NCI-H1048 (cell line): ENCODE measurements at places on chromosomes 5 and 9.

GRCh38 chr9:92763721-92764380 is 782 bp downstream of the BICD2 start:
- no peak for DNase-seq

- peak; percentile 82 for DNase-seq
Measured at GRCh38 chr9:89000973-89001916, 10.0 kb downstream of the S1PR3 start.

- no peak for DNase-seq
Measured at GRCh38 chr5:170393958-170394357, 4.8 kb upstream of the KCNMB1 start.

DNA sequence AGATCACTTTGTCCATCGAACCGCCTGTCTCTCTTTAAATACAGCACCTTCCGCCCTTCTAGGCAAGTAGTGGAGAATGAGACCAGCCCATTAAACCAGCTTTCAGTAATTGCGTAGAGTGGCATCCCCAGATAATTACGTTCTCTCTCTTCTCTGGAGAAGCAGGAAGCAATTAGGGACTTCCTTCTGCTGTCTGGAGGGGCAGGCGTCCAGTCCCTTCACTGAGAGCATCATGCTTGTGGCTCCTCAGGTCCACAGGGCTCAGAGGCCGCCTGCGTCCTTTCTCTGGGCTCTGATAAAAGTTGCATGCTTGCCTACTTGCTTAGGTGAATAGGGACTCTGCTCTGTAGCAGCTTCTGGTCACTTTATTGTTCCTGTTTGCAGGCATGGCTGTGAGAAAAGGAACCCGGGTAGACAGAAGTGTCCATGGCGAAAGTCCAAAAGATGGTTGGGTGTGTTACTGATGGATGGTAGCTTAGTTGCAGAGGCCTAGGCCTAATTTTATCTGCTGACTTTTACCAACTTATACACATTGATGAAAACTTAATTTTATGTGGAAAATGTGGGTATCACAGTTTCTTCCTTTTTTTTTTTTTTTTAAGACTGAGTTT is 299.1 kb upstream of the PANK3 start:
- no peak for DNase-seq

DNA sequence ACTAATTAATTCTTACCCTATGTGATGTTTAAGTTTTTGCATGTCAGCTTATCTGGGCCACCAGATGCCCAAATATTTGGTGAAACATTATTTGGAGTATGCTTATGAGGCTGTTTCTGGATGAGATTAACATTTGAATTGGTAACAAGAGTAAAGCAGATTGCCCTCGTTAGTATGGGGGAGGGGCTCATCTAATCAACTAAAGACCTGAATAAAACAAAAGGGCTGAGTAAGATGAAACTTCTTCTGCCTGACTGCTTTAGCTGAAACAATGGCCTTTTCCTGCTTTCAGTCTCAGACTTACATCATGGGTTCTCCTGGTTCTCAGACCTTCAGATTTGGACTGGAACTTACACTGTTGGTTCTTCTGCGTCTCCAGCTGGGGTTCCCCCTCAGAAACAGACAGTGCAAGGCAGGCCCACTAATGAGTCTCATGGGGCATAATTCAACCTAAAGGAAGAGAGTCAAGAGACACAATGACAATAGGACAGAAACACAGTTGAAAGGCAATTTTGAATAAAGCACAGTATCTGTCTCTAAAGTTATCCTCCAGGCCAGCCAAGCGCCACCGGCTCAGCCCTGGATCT is 288.4 kb downstream of the CAAP1 start:
- DNase-seq = no peak

- DNase-seq = no peak
Measured at GRCh38 chr5:100828071-100828897, 74.8 kb downstream of the ST8SIA4 start.

GRCh38 chr5:66981266-66982055 is 215.1 kb downstream of the CD180 start:
- no peak for DNase-seq

- DNase-seq = no peak
Measured at GRCh38 chr5:1438871-1439270, 6.4 kb downstream of the SLC6A3 start.

DNA sequence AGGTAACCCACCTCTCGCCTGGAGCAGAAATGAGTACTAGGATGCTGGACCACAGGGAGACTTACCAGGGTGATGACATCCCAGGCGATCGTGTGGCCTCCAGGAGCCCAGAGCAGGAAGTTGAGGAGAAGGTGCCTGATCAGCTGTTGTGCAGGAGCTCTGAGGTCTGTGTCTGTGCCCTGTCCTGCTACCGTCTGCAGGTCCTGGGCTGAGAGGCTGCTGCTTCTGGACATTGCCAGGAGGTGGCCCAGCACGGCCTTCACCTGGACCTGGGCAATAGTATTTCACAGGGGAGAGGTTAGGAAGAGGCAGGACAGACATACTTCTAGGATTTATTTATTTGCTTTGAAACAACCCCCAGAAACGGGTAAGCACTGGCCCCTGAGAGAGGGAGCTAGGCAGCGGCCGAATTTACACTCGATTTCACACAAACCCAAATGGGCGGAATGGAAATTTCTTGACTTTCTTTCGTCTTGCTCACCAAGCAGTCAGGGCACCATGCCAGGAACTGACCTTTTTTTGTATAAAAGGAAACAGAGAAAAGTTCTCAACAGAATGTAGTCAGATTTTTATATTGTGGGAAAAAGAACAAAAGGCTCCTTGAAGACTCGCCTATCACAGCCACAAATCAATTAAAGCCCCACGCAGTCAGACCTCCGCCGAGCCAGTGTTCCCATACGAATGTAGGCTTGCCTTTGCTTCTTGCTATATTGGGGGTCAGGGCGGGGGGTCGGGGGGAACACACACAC is 210.3 kb downstream of the FANCC start:
- DNase-seq = no peak

DNA sequence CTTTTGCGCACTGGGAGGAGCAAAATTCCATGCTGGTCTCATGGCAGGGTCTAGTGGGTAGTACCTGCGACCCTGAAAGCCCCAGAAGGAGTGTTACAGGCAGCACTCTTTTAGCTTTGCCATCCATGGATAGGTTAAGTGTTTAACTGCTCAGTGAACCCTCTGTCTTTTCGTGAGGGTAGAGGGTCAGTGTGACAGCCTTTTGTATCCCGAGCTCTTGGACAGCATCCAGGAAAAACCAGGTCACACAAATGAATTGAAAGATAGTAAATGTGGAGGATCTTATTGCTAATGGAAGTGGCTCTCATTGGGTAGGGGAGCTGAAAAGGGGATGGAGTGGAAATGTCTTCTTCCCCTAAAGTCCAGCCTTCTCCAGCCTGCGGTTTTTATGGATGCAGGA is 57.8 kb upstream of the CCDC112 start:
- no peak for DNase-seq

DNA sequence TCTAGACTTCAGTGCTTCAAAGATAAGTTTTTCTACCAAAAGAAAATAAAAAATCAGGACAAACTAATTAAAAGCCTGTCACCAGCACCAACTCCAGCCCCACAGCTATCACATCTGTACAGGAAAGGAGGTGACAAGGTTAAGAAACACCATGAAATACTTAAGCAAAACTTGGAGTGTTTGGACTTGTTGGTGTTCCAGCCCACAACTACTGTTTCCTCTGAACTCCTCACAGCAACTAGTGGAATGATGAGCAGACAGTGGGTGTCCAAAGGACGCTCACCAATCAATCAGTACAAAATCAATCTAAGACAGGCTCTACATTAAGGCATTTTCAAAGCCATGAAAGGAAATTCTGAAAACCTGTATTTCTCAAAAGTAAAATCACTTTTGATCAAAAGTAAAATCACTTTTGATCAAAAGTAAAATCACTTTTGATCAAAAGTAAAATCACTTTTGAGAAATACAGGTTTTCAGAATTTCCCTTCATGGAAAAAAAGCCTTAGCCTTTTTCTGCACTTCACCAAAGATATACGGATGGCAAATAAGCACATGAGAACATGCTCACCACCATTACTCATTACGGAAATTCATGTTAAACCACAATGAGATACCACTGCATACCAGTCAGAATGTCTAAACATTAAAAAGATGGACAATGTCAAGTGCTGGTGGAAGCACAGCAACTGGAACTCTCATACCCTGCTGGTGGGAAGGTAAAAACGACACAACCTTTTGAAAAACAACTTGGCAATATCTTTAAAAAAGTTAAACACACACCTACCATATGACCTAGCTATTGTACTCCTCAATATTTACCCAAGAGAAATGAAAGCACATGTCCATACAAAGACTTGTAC is 79.7 kb downstream of the MED27 start:
- no peak for DNase-seq

DNA sequence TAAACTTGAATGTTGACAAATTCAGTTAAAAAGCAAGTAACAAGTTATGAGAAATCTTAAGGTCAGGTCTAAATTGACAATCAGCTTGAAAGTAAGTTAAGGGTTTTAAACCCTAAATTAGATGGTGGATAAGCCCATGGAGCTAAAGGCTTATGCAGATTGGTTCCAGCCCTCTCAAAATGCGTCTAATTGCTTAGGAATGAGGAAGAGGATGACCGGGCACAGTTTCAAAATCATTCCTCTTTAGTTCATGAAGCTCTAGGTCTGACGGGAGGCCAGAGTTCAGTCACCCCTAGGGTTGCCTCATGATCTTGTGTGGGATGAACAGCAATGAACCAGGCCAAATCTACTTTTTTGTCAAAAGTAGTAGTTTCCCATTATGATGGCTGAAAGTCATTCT is 75.4 kb downstream of the SLC38A9 start:
- no peak for DNase-seq

- DNase-seq = no peak
Measured at GRCh38 chr5:55865831-55866230, 14.7 kb downstream of the IL31RA start.

GRCh38 chr9:76423216-76424177 is 29.3 kb upstream of the RFK start:
- no peak for DNase-seq

GRCh38 chr9:134231330-134231745 is 67.0 kb upstream of the RNU6ATAC start:
- DNase-seq = no peak

- no peak for DNase-seq
Measured at GRCh38 chr5:142358648-142359047, 33.8 kb upstream of the SPRY4 start.

- DNase-seq = no peak
Measured at GRCh38 chr9:134088063-134088725, 20.4 kb upstream of the BRD3 start.

DNA sequence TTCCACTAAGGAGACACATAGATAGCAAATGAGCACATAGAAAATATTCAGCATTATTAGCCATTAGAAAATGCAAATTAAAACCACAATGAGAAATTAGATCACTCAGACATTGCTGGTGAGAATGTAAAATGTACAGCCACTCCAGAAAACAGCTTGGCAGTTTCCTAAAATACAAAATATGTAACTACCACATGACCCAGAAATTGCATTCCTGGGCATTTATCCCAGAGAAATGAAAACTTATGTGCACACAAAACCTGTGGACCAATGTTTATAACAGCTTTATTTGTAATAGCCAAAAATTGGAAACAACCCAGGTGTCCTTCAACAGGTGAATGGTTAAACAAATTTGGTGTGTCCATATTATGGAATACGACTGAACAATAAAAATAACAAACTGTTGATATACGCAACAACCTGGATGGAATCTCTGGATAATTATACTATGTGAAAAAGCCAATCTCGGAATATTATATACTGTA is 34.8 kb upstream of the SHC3 start:
- no peak for DNase-seq

GRCh38 chr9:90505695-90506094 is 136.9 kb downstream of the DIRAS2 start:
- DNase-seq = no peak

DNA sequence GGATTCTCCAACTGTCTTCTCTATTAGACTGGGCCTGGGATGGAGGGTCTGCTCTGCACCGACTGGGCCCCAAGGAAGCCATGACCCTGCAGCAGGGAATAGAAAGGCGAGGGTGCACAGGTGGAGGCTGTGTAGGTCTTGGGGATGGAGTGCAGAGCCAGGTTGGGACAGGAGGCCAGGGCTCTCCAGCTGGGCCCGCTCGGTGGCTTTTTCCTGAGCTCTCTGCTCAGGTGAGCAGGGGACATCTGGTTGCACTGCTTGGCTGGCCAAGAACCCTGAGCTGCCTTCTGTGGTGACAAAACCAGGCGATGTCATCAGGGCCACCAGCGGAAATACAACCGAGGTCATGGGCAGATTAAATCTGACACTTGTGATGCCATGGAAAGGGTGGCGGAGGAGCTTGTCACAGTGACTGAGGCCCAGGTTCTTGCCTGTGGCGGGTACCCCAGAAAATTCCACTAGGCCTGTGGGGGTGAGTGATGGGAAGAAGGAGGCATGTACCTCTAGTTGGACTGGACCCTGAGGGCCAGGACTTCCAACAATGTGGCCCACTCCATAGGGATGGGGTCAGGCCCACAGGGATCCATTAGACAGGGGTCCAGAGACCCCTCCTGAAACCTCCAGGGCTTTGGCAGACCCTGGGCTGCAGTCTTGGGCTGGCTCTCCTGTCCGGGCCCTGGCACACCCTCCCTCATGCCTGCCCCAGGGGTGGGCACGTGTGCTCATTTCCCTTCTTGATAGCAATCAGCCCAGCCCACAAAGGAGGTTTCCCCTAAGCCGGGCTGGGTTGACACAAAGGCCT is 4.4 kb upstream of the IL3 start:
- no peak for DNase-seq

GRCh38 chr5:93156566-93156965 is 424.5 kb downstream of the NR2F1-AS1 start:
- no peak for DNase-seq

DNA sequence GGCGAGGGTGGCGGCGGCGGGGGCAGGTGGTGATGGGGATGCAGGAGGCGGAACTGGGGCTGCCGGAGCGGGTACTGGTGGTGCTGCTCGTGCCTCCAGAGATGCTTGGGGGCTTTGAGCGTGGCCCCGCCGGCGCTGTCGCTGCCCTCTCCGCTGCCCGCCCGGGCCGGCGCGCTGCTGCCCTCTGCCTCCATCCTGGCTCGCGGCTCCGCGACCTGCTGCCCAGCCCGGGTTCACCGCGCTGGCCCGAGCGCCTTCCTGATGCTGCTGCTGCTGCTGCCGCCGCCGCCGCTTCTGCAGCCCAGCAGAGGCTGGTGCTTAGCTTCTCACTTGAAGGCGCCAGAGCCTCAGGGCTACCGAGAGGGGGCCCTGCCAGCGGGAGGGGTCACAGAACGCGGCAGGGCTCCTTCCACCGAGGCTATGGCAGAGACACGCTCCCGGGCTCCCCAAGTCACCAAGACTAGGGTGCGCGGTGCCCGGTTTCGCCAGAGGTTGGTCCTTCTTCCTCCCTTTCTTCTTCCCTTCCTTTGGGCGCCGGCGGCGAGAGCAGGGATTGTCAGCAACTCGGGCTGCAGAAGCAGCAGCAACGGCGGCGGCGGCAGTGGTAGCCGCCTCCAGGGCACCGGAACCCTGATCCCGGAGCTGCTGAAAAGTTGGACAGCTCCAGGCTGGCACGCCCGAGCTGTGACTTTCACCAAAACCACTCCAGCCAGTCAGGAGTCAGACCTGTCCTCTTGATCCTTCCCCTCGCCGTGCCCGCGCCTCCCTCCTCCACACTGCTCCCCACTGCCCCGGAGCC is at the start of gene PDE4D:
Gene PDE4D (minus strand): TSS at position 298 of the 799 bp plus-strand sequence.
- DNase-seq = no peak

DNA sequence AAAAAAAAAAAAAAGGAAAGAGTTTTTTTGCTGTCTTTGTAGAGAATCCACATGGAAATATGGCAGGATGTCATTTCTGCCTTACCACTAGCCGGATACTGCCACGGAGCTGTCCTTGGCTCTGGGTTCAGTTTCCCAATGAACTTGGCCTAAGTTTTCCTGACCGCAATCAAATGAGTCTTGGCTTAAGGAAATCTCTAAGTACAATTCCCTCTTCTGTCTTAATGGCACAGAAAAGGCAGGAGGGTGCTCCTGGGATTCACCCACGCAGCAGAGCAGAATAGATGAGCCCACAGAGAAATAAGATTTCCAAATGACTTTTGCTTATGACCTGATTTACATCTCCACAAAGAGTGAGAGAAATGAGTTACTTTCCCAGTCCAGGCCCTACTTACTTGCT is 284.0 kb upstream of the VLDLR start:
- no peak for DNase-seq
